ENCODE measurements at places on chromosomes 2 and 18. TPM values are rescaled to one million over a fixed set of nuclear protein-coding genes. Genes with fewer than 3 reads are reported as not detected.

GRCh38 chr2:3201281-3201680, 176.3 kb downstream of the EIPR1 start:
- no peak for DNase-seq

- no peak for DNase-seq
These were observed 134.0 kb downstream of the RAB3GAP1 start for GRCh38 chr2:135186054-135186453.

Gene ELOA2
- total RNA-seq: not detected

Gene KCNS3
- 11.3 TPM for total RNA-seq

DNA sequence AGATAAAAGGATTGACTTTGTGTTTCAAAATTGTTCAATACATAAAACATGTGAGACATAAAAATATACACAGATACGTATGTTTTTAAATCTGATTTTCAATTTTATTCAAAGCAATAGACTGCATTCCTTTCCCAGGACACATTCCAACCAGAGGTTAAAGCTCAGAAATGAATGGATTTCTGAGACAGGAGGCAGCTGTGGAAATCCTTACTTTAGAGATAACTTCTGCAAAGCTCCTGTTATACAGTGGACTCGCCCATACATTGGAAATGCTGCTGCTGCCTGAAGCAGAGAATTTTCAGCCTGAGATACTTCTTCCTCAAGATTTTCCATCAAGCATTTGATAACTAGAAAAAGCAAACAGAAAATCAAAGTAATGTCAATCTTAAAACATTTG, 43.8 kb downstream of the THADA start:
- DNase-seq: no peak

GRCh38 chr2:68169308-68169707, 11.6 kb downstream of the PNO1 start:
- DNase-seq: no peak

Gene IL37
- not detected for total RNA-seq

GRCh38 chr2:102365763-102366162, 10.2 kb downstream of the IL18R1 start:
- no peak for DNase-seq

Gene CHRNG
- total RNA-seq: not detected

DNA sequence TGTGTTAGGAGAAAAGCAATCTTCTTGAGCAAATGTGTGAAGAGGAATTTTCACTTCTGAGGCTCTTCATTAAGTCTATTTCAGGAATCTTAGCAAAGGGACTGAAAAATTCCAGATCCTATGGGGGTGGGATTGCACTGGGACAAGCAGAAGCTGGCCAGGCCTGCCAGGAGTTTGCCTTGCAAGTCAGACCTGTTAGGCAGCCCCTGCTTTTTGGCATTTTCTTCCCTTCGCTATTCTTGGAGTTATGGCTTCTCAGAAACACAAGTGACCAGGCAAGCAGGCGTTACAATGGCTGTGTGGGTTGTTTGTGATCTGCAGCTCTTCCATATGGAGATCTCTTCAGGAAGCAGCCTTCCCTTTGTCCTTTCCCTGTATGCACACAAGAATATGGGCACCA, 8.0 kb upstream of the CCDC85A start:
- no peak for DNase-seq

DNA sequence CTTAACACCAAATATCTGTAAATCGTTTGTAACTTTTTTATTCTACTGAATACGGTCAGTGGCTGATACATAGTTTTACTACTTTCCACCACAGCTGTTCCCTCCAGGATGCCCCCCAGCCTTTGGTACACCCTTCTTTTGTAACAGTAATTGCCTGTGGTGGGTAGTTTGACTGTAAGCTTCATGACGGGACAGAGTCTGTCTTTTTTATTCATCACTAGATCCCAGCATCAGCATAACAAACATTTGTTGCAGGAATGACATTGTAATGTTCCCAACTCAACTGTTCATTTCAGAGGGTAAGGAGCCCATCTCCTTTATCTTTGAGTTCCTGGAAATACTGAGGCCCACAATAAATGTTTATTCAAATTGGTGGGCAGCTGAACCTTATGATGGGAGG, 67.5 kb downstream of the MBOAT2 start:
- no peak for DNase-seq

GRCh38 chr2:64133354-64133753, 10.9 kb downstream of the PELI1 start:
- DNase-seq: no peak

DNA sequence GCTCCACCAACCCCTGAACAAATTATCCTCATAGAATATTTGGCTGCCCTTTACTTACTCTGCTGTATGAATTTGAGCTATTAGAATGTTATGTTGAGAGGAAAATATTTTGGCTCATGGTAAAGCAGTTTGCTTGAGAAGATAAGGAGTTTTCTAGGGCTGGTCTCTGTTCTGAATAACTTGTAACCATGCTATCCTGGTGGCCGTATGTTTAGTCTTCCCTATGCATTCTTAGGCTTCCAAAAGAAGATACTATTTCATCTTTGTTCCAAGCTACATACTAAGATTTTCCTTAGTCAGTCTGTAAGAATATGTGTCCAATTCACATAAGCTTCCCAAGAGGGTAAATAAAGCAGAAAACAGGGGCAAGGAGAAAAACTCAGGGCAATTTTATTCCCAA, 1105.1 kb upstream of the PIK3C3 start:
- DNase-seq: no peak

Gene NLRC4
- not detected for total RNA-seq

- no peak for DNase-seq
These were observed 125.7 kb downstream of the PDE1A start for GRCh38 chr2:182301093-182301492.

DNA sequence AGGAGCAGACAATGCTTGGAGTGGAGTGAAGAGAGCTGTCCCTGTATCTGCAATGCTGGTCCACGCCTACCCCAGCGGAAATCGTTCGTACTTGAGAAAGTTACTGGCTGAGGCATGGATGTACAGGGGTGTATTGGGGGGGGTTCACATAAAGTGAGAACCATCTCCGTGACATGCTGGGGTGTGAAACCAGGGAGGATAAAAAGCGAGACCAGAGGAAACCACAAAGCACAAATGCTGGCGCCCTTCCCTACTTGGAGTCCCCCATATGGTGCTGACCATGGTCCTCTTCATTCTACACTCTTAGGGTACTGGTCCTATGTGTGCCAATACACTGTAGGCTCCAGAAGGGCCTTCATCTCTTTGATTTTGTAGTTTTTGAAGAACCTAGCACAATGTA, 244.1 kb downstream of the L3MBTL4 start:
- DNase-seq: no peak

Gene MRO
- 1.7 TPM for total RNA-seq

GRCh38 chr2:119206201-119206600, 17.4 kb upstream of the STEAP3 start:
- DNase-seq: no peak

Gene GLI2
- 2.4 TPM for total RNA-seq

DNA sequence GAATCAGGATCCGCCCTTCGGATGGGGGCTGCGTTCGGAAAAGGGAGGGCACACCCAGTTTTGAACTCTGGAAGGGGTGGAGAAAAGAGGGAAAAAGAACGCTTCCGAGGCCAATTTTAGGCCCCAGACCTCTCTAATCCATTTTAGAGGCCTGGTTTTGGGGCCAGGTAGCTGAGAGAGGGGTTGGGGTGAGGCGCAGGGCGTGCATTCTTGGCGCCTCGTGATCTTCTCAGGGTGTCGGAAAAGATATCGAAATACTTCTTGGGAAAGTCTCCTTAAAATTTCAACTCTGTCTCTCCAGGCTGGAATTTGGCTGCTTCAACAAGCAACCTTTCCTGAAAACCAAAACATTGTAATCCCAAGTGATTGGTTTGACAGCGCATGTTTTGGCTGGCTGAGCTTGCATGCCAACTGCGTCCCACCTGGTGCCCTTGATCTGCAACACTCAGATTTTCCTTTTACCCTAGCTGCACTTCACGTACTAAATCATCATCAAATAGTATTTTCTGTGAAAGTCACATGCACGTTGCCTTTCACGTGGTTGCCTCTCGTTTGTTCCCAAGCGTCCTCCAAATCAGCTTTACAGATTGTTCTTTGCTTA, 864 bp upstream of the XPO1 start:
- DNase-seq: no peak

GRCh38 chr2:229713371-229714079, 830 bp downstream of the DNER start:
- DNase-seq: no peak

Gene HOXD1
- not detected for total RNA-seq

- DNase-seq: no peak
These were observed 71.0 kb downstream of the NGEF start for GRCh38 chr2:232941912-232942594.

DNA sequence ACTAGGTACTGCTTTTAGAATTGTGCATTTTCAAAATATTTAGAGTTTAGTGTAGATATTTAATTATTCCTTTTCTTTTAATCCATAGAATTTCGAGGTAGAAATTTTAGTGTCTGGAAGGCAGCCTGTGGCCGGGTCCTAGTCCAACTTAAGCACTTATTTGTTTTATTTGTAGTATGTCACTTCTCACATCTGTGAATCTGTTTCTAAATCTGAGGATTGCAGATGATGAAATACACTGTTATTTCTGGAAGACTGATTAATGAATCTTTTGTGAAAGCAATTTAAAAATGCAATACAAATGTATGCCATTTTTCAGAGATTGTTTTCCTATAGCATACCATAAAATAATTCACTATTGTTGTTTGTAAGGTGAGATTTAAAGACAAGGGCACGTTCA, 483.9 kb upstream of the TRIB2 start:
- no peak for DNase-seq

GRCh38 chr18:57243624-57244179, 96.8 kb downstream of the BOD1L2 start:
- no peak for DNase-seq

DNA sequence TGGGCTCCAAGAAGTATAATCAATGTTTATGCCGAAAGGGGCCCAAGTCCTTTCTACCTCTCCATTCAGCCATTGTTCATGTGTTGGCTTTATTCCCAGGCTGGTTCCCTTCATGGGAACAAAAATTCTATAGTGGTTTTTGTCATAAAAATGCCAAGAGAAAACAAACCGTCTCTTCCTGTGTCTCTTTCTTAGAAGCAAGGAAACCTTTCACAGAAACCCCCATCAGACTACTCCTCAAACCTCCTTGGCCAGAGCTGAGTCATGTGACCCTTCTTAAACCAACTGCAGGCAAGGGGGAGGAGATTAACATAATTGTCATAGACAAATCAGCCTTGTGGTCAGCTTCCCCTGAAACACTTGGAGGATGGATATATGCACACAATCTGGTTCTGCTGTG, 75.1 kb upstream of the TANK start:
- no peak for DNase-seq

DNA sequence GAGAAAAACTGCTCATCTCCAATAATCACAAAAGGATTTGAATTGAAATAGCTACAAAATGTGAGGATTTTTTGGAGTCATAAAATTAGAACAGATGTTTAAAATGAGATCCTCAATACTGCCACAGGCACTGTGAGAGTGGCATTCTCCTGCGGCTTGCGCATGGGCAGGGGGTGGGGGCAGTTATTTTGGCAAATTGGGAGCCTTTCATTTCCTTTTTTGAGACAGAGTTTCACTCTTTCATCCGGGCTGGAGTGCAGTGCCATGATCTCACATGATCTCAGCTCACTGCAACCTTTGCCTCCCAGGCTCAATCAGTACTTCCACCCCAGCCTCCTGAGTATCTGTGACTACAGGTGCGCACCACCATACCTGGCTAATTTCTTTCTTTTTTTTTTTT, 42.4 kb downstream of the POMC start:
- DNase-seq: no peak

Gene MLPH
- total RNA-seq: 1.8 TPM

DNA sequence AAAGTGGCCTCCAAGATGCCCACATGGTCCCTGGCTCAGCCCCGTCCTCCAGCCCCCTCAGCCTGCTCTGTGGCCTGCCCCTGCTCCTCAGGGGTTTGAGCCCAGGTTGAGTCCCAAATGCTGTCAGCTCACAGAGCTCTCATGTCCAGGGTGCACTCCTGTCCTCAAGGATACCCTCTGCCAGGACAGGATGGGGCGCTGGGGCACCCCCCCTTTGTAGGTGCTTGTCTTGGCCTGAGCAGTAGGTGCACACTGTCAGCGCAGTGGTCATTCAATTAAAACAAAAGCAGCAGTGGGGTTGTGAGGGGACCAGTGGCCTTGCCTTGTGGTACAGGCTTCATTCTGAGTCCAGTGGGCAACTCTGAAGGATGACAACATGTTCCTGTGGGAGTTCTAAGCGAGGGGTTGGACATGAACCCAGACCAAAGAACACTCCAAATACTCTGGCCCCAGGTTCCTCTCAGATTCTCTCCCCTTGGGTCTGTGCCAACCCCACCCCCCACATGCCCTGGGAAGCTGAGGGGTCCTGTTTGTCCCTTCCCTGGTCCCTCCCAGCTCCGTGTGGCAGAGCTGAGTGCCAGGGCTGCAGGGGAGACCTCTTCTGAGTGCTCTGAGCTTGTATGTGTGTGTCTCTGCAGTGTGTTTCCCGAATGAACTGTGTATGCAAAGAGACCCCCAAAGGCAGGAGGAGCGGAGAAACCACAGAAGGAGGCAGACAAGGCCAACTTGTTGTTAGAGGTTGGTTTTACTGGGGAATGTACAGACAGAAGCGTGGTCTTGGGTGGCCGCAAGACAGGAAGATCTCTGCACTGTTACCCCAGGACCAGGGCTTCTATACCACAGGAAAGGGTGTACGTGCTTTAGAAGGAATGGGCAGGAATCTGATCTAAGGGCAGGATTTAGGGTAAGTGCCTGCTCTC, 155.6 kb upstream of the HS6ST1 start:
- DNase-seq: no peak

DNA sequence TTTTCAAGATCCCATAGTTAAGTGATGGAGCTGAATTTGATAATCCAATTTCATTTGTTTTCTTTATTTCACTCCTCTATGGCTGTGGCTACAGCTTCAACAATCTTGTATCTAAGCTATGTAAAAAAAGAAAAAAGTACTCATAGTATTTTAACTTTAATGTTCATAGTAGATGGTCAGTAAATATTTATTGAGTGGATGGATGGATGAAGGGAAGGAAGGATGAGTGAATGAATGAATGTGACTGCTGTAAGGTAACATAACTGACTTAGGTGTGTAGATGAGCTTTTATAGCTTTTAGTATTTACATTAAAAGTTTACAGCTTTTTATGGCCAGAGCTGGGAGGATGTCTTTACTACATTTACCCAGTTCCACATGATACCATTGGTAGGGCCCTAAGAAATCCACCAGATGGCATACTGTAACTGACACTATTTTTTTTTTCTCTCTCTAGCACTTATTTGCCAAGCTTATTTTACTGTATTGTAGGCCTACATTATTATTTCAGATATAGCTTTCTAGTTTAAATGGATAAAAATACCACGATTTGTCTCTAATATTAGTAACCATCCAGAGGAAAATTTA, 13.4 kb upstream of the HRH4 start:
- DNase-seq: no peak

DNA sequence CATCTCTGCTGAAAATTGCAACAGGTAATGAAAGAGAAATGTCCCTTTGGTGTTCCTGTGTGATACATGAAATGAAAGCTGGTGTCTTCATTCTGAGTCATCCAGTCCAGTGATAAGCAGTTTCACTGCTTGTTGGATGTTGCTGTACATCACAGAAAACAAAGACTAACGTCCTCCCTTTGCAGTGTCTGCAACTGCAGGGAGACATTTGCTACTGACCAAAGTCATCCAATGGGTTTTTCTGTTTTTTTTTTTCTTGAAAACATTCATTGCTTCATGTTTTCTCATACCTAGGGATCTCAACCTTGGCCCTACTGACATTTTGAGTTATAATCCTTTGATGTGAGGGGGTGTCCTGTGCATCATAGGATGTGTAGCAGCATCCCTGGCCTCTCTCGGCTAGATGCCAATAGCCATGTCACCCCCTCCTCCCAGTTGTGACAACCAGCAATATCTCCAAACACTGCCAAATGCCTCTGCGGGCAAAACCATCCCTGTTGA, 63.6 kb upstream of the FZD5 start:
- no peak for DNase-seq

GRCh38 chr2:241719093-241719492, 15.3 kb upstream of the D2HGDH start:
- no peak for DNase-seq

All from esophagus squamous epithelium (tissue), 5 donors.